ENCODE measurements at places on chromosomes 1 and 21.

DNA sequence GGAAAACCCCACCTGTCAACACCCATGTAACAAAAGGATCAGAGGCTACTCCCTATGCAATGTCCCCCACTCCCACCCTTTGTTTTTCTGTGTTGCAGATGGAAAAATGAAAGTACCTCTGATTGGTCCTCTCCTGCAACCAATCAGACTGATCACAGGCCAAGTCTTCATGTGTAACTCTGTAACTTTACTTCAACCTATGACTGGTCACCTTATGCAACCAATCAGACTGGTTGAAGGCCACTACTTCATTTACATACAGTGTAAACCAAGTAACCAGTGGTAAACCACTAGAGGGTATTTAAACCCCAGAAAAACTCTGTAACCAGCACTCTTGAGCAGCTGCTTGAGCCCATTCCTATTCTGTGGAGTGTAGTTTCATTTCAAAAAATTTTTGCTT lies 266.3 kb upstream of the OLFM3 start:
- no peak for DNase-seq

GRCh38 chr1:54266908-54267307 lies 66.9 kb downstream of the MRPL37 start:
- DNase-seq: no peak

DNA sequence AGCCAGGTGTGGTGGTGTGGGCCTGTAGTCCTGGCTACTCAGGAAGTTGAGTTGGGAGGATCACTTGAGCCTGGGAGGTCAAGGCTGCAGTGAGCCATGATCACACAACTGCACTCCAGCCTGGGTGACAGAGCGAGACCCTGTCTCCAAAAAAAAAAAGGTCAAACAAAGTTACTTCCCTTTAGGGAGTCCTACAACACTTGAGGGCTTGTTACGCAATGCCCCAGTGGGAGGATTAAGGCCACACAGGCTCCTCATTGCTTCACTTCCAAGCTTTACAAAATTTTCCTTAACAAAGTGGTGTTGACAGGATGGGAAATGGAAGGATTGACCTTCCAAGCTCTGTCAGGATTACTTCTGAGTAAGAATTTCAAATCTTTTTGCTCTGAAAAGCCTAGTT lies 6.2 kb upstream of the EXTL1 start:
- peak; percentile 48 for DNase-seq

DNA sequence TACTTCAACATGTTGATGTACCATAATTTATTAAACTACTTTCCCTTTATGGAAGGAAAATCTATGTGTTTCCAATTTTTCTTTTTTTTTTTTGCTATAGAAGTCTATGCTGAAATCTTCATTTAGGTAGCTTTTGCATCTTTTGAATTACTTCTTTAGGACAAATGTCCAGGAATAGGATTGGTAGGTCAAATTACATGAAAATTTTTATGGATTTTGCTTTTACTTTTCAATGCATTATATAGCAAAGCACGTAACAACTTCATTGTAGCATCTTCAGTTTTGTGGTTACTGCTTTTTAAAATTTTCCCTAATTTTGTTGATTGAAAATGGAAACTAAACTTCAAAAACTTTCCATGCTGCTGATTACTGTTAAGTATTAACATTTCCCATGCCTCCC lies 12.0 kb upstream of the PLA2G2C start:
- no peak for DNase-seq

DNA sequence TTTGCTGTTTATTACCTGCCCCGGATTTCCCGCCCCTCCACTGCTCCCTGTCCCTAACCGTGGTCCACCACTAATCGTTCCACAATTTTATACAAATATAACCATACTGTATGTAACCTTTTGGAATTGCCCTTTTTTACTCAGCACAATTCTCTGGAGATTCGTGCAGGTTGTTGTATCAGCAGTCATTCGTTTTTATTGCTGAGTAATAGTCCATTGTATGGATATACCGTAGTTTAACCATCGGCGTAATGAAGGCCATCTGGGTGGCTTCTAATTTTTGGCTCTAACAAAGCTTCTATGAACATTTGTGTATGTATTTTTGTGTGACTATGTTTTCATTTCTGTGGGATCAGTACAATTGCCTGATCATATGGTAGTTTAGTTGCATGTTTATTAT lies 50.0 kb downstream of the UCK2 start:
- DNase-seq: no peak

DNA sequence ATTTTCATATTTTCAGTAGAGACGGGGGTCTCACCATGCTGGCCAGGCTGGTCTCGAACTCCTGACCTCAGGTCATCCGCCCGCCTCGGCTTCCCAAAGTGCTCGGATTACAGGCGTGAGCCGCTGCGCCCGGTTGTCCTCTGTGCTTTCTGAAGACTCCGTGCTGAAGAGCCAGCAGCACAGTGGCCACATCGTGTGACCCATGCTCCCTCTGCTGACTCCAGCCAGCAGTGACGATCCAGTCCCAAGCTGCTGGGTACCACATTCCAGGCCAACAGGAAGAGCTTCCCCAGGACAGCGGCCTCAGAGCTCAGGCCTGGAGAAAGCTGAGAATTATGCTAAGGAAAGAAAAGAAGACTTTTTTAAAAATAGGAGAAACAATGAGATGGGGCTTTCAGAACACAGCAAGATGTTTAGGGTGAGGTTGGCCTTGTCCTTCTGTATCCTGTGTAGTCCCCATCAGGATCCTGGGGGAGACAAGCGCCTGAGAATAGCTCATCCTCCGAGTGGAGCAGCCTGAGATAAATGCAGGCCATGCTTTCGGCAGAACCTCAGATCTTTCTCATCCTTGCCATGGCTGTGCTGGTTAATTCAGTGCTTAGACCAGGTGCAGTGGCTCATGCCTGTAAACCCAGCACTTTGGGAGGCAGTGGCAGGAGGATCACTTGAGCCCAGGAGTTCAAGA lies 207.1 kb downstream of the SLC35F3 start:
- DNase-seq: peak; percentile 74

- no peak for DNase-seq
Observed at GRCh38 chr1:232111611-232112010, 485.0 kb downstream of the DISC1 start.

- DNase-seq: peak; percentile 35
Observed at GRCh38 chr1:203744075-203744972, 20.7 kb upstream of the LAX1 start.

DNA sequence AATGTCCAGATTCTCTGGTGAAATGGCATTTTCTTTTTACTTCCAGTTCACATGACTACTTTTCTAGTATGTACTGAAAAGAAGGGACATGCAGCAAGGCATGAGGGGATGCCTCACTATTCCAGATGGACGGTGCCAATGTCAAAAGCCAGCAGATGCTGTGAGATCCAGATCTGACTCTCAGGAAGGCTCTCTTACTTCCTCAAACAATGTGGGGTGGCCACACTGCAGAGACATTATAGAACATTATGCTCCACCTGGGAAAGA lies 17.7 kb downstream of the CRYZ start:
- DNase-seq: no peak

DNA sequence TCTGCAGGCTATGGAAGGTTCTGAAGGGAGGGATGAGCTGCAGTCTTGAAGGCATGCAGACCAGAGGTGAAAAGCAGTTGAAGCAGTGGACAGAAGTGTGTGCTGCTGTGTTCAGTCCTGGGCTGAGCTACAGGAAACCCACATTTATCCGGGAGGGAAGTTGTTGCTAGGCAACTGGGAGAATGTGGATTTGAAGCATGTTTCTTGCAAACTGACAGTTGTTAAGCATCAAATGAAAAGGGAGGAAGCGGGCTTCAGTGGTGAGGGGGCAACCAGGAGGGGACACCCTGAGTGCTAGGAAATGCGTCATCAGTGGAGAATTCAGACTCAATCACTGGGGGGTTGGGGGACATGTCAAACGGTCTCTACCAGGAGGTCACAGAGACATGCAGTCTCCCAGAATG lies 28.7 kb downstream of the ABCA4 start:
- peak; percentile 42 for DNase-seq

- no peak for DNase-seq
Observed at GRCh38 chr1:25028907-25029599, 99.0 kb upstream of the RUNX3 start.

DNA sequence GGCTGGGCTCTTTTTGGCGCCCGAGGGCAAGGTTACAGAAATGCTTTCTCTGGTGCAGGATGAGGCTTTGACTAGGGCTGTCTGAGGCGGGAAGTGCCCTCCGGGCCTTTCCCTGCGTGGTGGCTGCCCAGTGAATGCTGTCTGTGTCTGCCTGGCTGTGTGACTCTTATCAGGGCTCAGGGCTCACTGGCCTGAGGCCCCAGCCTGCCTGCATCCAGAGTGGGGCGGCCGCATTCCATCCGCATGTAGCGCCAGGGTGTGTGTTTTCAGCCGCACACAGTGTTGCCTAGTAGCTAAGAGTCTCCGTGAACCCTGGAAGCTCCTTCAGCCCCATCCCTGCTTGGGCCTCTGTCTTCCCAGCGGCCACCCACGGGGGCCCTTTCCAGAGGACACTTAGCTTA lies 59.1 kb downstream of the FAAP20 start:
- peak; percentile 93 for DNase-seq

DNA sequence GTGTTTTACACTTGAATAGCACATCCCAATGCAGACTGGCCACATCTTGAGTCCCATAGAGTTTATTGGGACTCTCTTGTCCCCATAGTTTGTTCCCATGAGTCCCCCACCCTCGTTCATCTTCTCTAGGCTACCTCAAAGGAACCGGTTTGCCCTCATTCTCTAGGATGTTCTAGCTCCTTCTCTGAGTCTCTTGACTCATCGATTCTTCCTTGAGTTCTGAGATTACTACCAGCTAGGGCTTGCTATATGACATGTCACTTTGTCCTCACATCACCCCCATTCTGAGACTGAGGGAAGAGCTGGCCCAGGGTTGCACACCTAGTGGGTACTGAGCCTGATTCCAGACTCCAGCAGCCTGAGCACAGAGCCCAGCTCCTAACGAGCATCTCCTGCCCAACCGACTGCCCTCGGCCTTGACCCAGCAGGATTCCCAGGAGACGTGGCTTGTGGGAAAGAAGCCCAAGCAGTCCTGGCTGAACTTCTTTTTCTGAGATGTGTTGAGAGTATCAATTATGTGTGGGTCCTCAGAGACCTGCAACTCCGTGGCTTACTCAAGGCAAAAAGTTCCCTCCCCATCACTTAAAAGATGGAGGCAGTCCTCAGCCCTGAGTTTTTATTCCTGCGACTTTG lies 42.0 kb downstream of the TMEM51 start:
- DNase-seq: no peak

All from RPMI7951 (cell line).